ENCODE measurements at places on chromosomes 11 and 22.

DNA sequence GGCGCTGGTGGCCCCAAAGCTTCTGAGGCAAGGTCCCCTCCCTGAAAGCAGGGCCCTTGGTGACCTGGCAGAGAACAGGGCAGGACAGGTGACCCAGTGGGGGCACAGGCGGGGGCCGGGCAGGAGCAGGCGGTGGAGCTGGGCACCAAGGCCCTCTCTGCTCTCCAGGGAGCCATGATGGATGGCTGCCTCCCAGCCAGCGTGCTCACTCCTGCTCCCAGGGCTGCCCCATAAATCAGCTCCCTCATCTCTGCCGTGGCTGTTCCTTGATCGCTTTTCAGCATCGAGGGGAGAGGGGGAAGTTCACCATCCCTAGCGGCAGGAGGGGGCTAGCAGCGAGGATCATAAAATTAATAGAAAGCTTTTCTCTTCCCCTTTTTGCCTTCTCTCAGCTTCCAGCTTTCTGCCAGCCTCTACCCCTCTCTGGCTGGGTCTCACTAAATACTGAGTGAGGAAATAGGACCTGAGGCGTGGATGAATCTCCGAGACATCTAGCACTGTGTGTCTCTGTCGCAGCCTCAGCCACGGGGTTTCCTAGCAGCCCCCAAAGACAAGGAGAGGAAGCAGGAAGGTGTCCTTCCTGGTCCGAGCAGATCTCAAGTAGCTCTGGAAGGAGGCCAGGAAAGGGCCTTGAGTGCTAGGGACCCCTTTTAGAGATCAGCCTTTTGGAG lies 22.2 kb upstream of the ELFN2 start:
- DNase-seq = no peak

- no peak for DNase-seq
Observed at GRCh38 chr11:64074239-64074638, 38.5 kb downstream of the FLRT1 start.

DNA sequence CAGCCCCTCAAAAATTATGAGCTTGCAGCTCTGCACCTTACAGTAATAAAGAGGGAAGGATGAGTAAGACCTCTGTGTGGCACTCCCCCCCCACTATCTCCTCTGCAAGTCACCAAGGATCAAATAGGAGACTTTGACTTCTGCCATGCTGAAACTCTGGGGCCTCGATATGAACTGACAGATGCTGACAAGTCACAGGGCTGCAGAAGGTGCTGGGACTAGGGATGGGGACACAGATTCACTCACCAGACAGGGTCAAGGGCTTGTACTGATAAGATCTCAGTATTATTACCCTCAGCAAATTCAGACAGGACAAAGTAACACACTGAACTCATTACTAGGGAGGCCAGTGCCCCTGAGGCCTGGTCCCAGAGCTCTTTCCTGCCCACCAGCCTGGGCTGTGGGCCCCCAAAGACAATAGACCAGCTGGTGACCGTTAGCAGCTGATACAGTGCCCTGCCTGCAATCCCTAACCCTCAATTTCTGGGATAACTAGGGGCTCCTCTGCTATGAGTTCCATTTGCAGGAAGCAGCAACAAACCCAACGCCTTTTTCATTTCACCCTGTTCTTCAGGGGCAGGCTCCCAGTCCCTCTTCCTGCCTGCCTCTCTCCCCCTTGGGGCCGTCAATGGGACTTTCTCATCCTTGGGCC lies 20.1 kb downstream of the TMPRSS13 start:
- DNase-seq = no peak

DNA sequence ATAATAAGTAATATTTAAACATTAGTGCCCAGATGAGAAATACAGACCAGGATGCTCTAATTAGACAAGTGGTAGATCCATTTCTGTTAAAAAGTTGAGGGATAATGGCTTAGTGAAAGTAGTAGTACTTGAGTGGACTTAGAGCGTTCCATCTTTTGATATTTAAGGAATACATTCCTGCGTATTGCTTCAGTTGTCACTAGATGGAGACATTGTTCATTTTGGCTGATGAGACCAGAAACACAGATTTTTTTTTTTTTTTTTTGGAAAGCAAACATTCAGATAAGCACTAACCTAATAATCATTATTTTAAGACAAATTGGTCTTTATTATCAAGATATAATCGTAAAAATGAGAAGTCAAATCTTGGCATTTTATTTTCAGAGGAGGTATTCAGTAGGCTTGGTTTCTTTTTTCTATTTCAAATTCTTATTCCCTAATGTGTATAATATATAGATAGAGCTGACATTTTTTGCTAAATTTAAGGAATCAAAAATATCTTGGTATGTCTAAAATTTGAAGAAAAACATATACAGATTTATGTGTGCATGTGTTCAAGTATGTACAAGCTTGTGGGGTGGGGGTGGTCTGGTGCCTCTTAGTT lies 92.9 kb downstream of the DYNC2H1 start:
- DNase-seq = no peak

Measured in thoracic aorta (tissue), 2 donors.